NCI-H774 (cell line): ENCODE measurements at places on chromosomes 1 and 21.
A peak's percentile ranks its signal among the peaks of the same experiment; 100 is the strongest.

- no peak for DNase-seq
These were observed 155.1 kb downstream of the PTPRU start for GRCh38 chr1:29391362-29391880.

DNA sequence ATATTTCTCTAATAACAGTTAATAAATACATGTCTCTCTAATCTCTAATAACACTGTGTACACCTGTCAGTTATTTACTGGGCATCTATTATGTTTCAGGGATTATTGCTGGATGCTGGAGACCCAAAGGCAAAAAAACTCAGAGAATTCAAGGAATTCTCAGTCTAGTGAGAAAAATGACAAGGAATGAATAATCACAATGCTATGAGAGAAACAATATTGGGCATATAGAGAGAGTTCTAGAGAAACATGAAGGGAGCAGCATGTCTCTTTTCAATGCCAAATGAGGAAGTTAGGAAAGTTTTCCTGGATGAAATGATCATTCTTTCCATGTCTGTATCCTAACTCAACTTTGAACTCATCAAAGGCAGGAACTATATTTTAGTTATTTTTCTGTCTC is 82.8 kb downstream of the TNFSF18 start:
- DNase-seq: no peak

- DNase-seq: no peak
These were observed 2.0 kb downstream of the MTX1 start for GRCh38 chr1:155210314-155211104.

DNA sequence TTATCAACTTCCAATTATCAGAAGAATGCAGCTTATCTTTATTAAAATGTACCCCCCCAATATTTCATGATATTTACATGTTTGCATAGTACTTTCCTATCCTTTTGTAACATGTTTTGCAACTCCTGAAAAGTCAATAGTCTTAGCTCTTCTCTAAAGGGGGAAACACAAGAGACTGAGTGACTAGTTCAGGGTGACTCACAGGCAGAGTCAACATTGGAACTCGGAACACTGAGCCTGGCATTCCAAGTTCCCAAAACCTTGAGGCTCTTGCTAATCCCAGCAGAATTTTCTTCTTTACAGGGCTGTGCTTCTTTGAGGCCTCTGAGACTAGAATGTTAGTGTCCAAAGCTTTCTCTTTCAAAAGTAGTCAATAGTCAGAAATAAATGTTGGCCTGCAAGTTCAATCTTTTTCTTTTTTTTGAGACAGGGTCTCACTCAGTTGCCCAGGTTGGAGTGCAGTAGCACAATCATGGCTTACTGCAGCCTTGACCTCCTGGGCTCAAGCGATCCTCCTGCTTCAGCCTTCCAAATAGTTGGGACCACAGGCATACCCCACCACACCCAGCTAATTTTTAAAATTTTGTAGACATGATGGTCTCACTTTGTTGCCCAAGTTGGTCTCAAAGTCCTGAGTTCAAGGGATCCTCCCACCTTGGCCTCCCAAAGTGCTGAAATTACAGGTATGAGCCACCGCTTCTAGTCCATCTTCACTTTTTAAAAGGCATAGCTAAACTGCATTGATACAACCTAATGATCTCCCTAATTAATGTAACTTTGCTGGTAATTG is 37.5 kb downstream of the ZNF281 start:
- DNase-seq: peak; percentile 39

- no peak for DNase-seq
These were observed 2.1 kb upstream of the AHDC1 start for GRCh38 chr1:27605796-27606707.

- DNase-seq: no peak
These were observed 9.9 kb downstream of the FAM3B start for GRCh38 chr21:41326414-41327080.

DNA sequence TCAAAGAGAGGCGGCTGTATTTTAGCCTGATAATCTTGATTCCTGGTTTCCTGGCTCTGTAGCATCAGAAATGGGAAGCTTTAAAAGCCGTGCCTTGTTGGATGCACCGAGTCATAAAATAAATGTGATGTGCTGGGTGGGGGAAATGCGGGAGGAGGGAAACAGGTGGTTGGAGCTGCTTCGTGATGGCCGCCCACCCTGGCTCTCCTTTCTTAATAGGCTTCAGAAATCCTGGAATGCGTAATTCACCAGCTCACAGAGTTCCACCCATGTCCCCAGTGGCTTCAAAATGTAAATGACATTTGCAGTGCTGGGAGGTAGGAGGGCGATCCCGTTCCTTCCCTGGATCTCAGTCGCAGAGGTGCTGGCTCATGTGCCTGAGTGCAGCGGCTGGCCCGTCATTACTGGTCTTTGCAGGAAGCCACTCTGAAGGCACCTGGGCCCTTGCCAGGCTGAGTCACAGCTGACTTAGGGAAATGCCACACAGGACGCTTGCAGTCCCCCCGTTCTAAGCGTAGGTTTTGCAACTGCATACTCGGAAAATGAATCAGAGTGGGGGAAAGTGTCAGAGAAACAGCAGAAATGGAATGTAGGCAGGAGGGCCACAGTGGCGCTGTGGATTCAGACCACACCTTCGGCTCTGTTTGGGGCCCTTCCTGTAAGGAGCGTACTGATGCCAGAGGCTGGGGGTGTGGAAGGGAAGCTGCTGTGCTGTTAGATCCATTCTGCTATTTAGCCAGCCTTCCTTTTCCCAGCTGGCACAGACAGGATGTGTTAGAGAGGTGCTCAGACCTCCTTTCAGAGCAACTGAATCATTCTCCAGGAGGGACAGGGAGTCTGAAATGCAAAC is 37.6 kb downstream of the GALNT2 start:
- peak; percentile 70 for DNase-seq

- no peak for DNase-seq
These were observed 24.0 kb downstream of the TEX35 start for GRCh38 chr1:178536844-178537371.
